ENCODE measurements at places on chromosomes 3 and 15.

DNA sequence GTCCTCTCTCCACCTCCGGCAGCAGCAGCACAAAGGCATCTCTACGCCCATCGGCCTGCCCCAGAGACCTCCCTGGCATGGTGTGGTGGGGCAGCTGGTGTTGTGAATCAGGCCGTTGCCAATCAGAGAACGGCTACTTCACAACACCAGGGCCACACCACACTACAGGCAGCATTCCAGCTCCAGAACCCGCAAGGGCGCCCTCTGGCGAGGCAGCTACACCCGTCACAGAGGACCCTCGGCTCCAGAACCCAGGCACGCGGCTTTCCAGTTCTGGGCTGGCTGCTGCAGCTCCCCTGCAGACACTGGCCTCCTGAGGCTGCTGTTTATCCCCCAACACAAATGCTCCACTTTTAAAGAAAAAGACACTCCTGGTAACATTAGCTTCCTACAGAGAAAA lies 127.5 kb upstream of the TOPAZ1 start:
- peak; percentile 15 for DNase-seq
- no peak overlapping the region for H3K27ac ChIP-seq
- no peaks in the 10 kb centered on the region for H3K4me1 ChIP-seq
- no peak overlapping the region for H3K4me3 ChIP-seq

DNA sequence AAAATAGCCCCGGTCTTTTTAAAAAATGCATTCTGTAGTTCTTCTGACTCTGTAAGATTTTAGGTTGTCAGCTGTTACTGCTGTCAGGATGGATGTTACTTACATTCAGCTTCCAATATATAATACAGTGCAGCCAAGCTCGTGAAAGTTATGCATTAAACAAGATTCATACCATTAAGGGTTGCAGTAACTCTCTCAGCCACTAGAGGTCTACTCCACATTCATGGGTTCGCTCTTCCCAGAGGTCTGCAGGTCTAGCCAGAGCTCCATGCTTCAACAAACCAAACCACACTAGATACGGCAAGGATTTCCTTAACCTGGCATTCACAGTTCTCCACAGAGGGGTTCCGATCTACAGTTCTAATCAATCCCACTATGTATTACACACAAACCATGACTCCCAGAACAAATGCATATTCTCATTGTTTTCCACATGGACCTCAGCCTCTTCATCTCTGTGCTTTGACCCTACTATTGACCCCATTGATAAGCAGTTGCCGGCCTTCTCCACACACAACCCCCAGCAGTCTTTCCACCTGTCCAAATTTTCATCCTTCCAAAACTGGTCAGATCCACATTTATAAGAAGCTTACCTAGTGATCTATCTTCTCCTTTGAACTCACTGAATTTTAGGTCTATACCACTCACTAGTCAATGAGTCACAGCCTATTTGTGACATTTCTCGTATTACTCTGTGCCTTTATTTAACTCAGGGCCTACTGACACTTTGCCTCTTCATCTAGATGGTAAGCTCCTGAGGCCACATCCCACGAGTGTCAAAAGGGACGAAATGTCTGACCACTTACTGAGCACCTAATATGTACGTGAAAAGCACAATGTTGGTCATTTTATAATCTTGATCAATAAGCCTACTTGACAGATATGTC lies 33.7 kb downstream of the RORA start:
- peak; percentile 20 for DNase-seq
- no peak overlapping the region for H3K27ac ChIP-seq
- H3K4me3 ChIP-seq = no peak overlapping the region
- no peaks in the 10 kb centered on the region for H3K4me1 ChIP-seq
- no peaks in the 10 kb centered on the region for H3K27me3 ChIP-seq

DNA sequence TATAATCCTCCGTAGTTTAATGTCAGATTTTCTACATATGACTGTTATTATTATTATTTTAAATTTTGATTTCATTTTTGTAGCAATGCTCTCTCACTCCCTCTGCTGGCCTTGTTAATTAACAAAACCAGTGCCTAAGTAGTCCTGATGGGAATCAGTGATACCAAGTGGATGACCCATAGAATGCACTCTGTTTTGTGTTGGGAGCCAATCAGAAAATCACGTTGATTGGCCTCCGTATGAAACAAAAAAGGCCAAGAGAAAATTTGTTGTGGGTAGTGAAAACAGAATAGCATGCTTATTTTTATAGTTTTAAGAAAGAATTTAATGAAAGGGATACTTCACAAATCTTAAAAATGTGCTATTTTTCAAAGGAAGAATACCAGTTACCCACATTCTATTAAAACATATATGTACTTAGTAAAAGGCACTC lies 34.4 kb upstream of the MEIS2 start:
- H3K4me3 ChIP-seq = no peak overlapping the region
- H3K27ac ChIP-seq = no peak overlapping the region
- H3K27me3 ChIP-seq = no peaks in the 10 kb centered on the region
- DNase-seq = no peak

GRCh38 chr3:127276995-127277394 lies 10.9 kb downstream of the PRR20G start:
- no peaks in the 10 kb centered on the region for H3K4me1 ChIP-seq
- H3K27ac ChIP-seq = no peak overlapping the region
- H3K27me3 ChIP-seq = no peaks in the 10 kb centered on the region
- no peak overlapping the region for H3K4me3 ChIP-seq

- H3K27ac ChIP-seq = no peak overlapping the region
- no peaks in the 10 kb centered on the region for H3K36me3 ChIP-seq
- no peak for DNase-seq
- no peak overlapping the region for H3K4me3 ChIP-seq
- no peaks in the 10 kb centered on the region for H3K4me1 ChIP-seq
These were observed 57.1 kb downstream of the TP63 start for GRCh38 chr3:189688262-189688661.

- H3K4me1 ChIP-seq = no peaks in the 10 kb centered on the region
- H3K27ac ChIP-seq = no peak overlapping the region
- no peaks in the 10 kb centered on the region for H3K36me3 ChIP-seq
- DNase-seq = no peak
These were observed 55.8 kb downstream of the RSRC1 start for GRCh38 chr3:158165730-158166129.

GRCh38 chr15:90851940-90852339 lies 16.4 kb upstream of the FURIN start:
- no peak for DNase-seq
- H3K27ac ChIP-seq = no peak overlapping the region
- no peaks in the 10 kb centered on the region for H3K36me3 ChIP-seq
- no peaks in the 10 kb centered on the region for H3K27me3 ChIP-seq
- no peak overlapping the region for H3K4me3 ChIP-seq
- peaks cover 21% of the 10 kb centered on the region for H3K4me1 ChIP-seq

GRCh38 chr3:171320750-171321558 lies 139.3 kb downstream of the TNIK start:
- no peak for DNase-seq
- no peak overlapping the region for H3K4me3 ChIP-seq
- H3K27me3 ChIP-seq = no peaks in the 10 kb centered on the region
- no peaks in the 10 kb centered on the region for H3K36me3 ChIP-seq

- H3K4me1 ChIP-seq = no peaks in the 10 kb centered on the region
- H3K27ac ChIP-seq = no peak overlapping the region
- no peak for DNase-seq
- no peak overlapping the region for H3K4me3 ChIP-seq
- no peaks in the 10 kb centered on the region for H3K27me3 ChIP-seq
These were observed 35.0 kb downstream of the CTSH start for GRCh38 chr15:78909791-78910228.

- no peaks in the 10 kb centered on the region for H3K36me3 ChIP-seq
- DNase-seq = no peak
- H3K27me3 ChIP-seq = no peaks in the 10 kb centered on the region
These were observed 67.0 kb downstream of the PEAK1 start for GRCh38 chr15:77352887-77353286.

Measured in naive thymus-derived CD4-positive, alpha-beta T cell (primary cell).